ENCODE measurements at places on chromosomes 1 and 21.

GRCh38 chr1:227169343-227169742, 148.9 kb downstream of the CDC42BPA start:
- no peak for DNase-seq

DNA sequence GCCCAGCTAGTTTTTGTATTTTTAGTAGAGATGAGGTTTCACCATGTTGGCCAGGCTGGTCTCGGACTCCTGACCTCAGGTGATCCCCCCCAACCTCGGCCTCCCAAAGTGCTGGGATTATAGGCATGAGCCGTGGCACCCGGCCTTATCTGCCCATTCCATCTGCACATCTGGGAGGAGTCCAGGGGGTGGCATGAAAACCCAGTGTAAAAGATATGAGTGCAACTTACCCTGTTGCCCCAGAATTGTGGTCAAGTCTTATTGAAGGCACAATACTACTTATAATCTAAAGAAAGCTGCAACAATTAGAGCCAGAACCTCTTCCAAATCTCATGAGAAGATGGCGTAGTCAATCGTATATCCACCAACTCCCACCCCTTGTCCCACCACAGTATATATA, 18.4 kb downstream of the CTXND2 start:
- DNase-seq: no peak

DNA sequence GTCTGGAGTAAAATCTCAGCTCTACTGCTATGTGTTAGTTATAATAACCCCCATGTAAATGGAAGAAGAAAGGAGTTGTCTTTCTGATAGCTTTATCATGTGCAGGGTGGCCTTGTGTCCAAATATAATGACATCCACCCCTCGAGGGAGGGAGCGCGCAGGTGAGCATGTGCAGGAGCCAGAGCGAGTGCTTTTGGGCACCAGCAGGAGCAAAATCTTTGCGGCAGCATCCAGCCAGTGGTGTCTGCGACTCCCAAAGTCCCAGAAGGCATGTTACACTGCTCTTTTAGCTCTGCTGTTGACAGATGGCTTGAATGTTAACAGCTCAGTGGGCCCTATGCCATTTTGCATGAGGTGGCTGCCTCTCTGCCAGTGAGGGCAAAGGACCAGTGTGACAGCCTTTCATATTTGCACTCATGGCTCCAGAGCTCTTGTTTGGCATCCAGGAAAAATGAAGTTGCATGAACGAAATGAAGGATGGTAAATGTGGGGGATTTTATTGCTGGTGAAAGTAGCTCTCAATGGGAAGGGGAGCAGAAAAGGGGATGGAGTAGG, 146.7 kb downstream of the HMCN1 start:
- no peak for DNase-seq

- no peak for DNase-seq
Observed at GRCh38 chr21:24590261-24590660, 1017.0 kb downstream of the MRPL39 start.

DNA sequence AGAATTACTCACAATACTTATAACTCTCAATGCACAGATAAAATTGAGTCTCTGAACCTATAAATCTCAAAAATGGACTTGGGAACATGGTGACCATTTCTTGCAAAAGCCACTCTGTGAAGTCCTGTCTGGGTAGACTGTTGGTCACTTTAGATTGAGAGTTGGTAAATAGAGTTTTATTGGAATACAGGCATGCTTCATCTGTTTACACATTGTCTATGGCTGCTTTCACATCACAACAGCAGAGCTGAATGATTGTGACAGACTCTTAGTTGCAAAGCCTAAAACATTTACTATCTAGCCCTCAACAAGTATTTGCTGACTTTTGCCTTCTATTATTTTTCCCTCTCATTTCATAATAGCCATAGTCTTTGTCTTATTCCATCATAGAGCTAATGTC, 24.1 kb upstream of the ASPM start:
- DNase-seq: no peak

- DNase-seq: no peak
Observed at GRCh38 chr1:53361541-53361961, 33.7 kb upstream of the LRP8 start.

DNA sequence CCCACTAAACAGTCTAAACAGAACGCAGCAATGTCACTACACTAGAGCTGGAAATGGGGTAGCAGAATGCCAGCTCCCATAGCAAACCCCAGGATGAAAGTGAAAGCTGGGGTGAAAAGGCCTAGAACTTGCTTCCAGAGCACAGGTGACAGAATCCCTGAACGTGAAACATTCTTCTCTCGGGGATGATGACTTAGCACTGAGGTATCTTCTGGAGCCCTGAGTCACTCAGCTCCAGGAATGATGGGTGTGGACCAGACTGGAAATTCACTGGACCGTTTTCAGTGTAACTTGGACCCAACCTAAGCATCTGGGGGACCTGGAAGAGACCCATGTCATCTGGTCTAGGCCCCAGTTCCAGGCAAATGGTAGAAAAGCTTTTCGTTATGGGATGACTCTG, 108.9 kb downstream of the CDC7 start:
- DNase-seq: no peak

- DNase-seq: peak; percentile 50
Observed at GRCh38 chr1:86741947-86742572, 37.7 kb downstream of the SH3GLB1 start.

- DNase-seq: no peak
Observed at GRCh38 chr1:4797016-4797410, 142.6 kb downstream of the AJAP1 start.

- no peak for DNase-seq
Observed at GRCh38 chr1:151846686-151847237, 6.8 kb downstream of the THEM5 start.

DNA sequence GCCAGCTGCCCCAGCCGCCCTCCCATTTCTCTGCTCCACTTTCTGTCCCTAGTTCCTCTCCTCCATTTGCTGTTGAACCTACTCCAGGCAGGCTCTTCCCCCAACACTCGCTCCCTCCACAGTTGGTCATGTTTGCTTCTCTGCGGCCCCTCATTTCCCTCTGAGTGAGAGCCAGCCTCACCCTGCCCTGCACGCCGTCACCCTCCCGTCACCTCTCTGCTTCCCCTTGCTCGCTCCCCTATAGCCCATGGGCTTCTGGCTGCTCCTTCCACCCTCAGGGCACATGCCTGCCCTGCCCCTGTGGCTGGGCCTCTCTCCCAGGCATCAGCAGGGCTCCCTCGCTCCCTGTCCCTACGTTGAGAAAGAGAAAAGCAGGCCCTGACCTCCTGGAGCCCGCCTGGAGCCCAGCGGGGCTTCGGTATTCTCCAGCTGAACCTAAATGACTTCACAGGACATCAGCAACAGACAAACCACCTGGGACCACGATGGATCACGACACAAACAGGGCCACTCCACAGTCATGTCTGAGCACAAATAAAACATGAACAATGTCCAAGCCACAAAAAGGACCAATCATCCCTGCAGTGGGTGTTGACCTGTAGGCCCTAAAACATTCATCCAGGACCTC, 13.3 kb upstream of the THEMIS2 start:
- no peak for DNase-seq

DNA sequence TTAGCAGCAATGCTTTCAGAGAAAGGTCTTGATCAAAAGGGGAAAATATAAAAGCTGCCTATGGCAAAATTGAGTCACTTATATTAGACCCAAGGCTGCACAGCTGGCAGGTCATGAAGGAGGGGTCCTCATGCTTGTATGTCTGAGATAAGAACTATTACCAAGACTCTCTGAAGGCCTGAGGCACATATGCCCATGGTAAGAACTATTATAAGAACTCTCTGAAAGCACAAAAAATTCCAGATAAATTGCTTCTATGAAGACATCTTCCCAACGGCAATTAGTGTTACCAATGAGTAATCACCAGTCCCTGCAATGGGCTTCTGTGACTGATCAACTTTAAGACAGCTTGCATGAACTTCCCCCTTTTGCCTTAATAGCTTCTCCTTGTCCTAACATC, 42.8 kb upstream of the LRIF1 start:
- no peak for DNase-seq

DNA sequence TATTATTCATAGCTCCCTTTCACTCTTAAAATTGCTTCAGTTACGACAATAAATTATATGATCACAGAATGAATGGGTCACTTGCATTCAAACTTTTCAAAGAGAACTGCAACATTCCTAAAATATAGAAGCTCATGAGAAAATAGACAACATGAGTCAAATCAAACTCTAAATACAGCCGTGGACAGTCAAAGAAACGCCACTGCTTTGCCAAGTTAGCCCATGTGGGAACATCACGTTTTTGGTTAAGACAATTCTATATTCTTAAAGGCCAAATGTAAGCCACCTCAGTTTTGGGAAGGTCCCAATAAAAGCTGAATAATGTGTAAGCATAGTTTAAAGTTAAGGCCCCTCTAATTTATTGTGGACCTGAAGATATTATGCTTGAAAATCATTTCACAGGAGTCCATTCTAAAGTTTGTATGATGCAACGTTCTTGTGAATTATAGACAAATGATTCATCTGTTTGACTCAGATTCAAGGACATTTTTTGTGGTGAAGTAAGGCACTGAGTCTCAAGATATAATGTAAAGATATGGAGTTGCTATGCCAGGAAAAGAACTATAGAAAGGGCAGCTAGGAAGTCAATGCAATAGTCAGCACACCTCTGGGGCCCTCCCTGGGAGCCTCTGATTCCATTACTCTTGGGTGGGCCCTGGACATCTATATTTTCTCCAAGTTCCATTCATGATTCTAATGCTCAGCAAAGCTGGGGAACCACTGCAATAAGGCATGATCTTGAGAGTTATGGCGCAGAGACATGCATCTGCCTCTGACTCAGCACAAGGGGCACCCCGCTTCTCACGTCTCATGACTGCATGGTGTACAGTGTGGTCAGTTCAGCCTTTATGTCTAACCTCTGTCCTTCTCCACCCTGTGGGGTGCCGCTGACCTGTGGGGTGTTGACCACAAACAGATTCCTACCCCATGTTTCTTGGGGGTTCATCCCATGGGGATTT, 33.9 kb downstream of the ETS2 start:
- peak; percentile 12 for DNase-seq

GRCh38 chr1:101291562-101292380, 55.0 kb downstream of the S1PR1 start:
- peak; percentile 56 for DNase-seq

DNA sequence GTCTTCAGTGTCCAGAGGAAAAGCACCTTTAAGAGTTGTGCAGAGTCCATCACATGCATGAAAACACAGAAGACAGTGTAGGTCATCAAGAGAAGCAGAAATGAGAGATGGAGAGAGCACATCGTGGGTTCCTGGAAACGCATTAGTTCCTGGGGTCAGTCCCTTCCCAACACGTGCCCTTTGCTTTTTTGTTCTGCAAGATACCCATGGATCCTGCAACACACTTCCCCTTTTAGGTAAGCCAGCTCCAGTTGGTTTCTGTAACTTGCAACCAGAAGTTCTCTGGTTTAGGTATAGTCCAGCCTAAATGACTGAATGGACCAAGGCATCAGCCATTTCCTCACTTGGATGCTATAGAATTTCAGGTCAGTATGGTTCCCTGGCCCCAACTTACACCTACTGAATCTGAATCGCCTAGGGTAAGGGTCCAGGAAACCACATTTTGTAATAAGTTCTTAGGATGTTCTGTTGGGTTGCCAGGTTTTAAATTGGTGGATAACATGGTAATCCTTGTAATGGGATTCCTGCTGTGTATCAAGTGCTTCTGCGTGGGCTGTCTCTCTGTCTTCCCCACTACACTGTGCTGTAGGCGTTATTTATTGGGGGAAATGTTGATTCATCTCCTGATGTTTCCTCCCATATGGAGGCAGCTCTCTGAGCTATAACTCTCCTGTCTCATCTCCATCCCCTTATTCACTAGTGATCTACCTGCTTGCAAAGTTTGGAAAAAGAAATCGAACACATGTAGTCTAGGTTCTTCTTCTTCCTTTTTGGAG, 230.6 kb downstream of the TNR start:
- DNase-seq: no peak

DNA sequence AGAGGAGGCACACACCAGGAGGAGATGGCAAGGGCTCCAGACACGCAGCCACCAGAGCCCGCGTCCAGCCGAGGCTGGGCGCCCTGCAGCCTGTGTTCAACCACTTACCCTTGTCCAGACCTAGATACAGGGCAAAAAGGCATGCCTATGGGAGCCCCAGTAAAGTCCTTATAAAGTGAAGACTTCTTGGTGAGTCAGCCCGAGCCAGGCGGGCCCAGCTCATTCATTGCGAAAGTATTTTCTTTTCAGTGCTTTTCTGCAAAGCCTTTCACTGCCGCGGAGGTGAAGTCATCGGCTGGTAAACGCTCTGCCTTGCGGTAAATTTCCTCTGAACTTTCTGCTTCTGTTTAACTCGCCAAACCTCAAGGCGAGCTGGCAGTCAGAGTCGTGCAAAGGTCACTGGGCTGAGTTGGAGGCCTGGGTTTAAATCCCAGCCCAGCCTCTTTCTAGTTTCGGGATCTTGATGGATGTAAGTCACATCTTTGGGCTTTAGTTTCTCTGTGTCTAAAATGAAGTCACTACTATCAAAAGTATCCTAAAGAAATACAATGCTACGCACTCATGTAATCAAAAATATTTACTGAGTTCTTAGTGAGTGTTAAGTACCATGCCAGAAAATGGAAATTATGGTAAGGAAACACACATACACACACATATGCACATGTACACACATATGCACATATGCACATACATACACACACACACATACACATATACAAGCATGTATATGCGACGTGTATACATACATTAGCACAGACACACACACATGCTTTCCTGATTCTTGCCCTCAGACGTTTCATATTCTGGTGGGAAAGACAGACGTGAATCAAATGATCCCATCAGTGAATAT, 54.7 kb upstream of the IFFO2 start:
- DNase-seq: peak; percentile 81

DNA sequence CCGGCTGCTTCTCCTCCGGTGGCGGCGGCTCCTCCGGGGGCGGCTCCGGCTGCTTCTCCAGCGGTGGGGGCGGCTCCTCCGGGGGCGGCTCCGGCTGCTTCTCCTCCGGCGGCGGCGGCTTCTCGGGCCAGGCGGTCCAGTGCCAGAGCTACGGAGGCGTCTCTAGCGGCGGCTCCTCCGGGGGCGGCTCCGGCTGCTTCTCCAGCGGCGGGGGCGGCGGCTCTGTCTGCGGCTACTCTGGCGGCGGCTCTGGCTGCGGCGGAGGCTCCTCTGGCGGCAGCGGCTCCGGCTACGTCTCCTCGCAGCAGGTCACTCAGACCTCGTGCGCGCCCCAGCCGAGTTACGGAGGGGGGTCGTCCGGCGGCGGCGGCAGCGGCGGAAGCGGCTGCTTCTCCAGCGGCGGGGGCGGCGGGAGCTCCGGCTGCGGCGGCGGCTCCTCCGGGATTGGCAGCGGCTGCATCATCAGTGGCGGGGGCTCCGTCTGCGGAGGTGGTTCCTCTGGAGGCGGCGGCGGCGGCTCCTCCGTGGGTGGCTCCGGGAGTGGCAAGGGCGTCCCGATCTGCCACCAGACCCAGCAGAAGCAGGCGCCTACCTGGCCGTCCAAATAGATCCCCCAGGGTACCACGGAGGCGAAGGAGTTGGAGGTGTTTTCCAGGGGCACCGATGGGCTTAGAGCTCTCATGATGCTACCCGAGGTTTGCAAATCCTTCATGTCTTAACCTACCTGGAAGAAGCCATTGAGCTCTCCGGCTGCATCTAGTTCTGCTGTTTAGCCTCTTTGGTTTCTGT, 2.0 kb downstream of the LORICRIN start:
- no peak for DNase-seq

- no peak for DNase-seq
Observed at GRCh38 chr1:230141021-230141648, 74.1 kb downstream of the GALNT2 start.

GRCh38 chr1:2534687-2535441, 4.8 kb upstream of the HES5 start:
- no peak for DNase-seq
